Suppressor macrophage treated with lipopolysaccharide for 4 hours (primary cell): ENCODE measurements at places on chromosomes 7 and 10.

DNA sequence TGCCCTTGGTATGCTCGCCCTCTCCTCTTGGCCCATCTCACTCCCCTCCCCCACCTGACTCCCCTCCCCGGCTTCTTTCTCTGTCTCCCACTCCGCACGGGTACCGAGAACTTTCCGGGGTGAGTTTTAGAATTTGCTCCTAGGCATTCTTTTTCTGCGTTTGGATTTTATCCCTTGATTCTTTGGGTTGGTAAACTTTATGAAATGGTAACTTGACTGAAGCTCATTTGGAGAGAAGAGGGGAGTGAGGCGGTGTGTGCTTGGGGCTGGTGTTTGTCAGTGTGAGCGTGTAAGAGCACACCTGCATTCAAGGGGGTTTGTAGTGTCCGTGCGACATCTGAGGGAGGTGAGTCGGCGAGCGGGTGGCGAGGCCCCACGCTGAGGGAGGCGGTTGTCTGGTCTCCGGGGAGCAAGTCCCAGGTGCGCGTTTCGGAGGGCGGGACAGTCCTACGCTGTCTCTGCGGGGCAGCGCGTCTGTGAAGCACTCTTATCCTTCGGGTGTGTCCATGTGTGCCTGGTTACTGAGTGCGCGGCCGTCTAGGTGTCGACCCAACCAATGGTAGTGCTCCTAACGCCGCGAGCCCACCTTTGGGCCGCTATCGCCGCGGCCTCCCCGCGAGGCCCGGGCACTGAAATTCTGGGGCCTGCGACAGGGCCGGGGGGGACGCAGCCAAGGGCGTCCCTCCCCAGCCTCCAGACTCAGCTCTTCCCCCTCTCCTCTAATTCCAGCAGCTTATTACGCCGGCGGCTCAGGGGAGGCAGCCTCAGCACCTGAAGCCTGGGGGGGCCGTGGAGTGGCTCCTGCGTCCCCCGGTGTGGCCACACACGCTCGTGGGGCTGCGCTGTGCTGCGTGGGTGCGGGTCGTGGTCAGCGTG is 2.6 kb upstream of the ZNF503 start:
- DNase-seq, result no peak

- DNase-seq, result no peak
These were observed 24.3 kb upstream of the DNA2 start for GRCh38 chr10:68496072-68496471.

- no peak for DNase-seq
These were observed 646.4 kb downstream of the GRM8 start for GRCh38 chr7:126606331-126606730.

DNA sequence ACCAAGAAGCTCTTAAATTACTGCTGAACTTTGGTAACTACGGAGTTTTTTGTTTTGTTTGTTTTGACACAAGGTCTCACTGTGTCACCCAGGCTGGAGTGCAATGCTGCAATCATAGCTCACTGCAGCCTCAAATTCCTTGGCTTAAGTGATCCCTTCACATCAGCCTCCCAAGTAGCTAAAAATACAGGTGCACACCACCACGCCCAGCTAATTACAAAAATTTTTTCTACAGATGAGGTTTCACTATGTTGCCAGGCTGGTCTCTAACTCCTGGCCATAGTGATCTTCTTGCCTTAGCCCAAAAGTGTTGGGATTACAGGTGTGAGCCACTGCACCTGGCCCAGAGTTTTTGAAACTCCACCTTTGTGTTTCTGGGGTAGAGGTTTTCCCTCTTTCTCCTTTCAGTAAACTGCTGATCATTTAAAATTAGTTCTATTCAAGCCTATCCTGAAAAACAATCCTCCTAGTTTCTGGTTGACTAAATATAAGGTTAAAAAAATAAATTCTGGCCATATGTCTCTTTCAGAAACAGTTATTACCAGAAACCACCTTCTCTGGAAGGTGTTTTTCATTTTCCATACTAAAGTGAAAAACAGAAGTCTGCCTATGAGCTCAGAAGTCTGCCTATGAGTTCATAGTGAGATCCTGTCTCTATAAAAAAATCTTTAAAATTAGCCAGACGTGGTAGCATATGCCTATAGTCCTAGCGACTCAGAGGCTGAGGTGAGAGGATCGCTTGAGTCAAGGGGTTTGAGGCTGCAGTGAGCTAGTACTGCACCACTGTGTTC is 63.9 kb downstream of the VOPP1 start:
- no peak for DNase-seq

DNA sequence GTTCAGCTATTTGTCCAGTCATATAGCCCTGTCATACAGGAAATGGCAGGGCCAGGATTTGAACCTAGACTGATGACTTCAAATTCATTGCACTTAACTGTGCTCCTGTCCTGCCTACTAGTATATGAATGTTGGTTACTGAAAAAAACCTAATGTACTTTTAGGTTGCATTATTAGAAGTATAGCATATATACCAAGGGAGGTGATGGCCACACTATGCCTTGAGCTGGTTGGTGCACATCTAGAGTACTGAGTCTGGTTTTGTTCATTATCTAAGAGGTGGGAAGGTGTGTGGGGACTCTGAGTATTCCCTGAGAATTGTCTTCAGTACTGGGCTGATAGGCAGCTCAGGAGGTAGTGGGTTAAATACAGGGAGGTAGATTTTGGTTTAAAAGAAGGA is 88.0 kb downstream of the NEURL1 start:
- DNase-seq, result no peak

GRCh38 chr10:112658900-112659638 is 212.1 kb downstream of the VTI1A start:
- no peak for DNase-seq
